ENCODE measurements at places on chromosomes 1 and 21.

DNA sequence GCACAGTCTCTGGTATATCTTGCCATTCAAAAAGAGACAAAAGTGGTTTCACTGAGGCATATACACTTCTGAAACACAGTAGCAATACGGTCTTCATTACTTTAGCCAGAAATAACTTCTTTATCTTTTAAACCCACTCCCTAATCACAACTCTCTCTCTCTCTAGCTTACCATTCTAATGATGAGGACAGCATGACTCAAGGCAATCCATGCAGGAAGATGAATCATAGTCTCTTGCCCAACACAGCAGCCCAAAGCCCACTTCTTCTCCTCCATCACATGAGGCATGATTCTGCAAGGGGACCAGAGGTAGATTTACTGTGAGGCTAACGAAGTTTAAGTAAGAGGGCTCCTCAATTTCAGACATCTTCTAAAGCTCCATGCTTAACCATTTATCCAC is 285.0 kb upstream of the NR5A2 start:
- no peak for DNase-seq

DNA sequence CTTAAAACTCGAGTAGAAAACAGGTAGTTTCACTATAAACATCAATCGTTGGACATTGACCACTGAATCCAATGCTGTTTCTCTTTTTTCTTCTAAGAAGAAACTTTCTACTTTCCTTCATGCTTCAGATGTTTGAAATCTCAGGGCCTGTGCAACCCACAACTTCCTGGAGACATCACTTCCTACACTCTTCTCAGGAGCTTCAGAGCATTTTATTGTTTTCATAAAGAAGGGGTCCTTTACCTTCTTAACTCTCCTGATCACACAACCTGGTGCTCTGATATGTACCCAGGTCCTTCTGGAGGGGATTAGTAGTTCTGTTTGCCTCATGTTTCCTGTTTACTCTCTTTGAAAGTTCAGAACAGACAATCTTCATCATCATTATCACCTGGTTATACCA is 113.0 kb upstream of the VAV3 start:
- no peak for DNase-seq

- peak; percentile 62 for DNase-seq
Measured at GRCh38 chr1:99808391-99809115, 41.6 kb upstream of the AGL start.

DNA sequence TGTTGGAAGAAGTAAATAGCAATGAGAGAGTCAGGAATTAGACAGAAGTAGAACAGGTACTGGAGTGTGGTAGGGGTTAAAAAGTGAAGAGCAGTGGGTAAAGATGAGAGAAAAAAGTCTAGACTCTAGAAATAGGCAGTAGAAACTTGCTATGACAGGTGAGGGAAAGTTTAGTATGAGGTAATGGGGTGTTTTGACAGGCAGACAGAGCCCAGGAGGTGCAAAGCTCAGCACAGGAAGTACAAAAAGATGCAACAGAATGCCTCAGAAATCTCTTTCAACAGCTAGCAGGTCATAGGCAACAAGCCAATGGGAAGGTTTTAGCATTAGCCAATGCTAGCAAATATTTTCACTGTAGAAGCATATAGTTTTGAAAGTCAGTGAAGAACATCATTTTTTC is 319.1 kb upstream of the SGIP1 start:
- DNase-seq = no peak

GRCh38 chr1:178928976-178929375 is 58.1 kb upstream of the ANGPTL1 start:
- DNase-seq = no peak

- DNase-seq = no peak
Measured at GRCh38 chr1:111723091-111723806, 15.9 kb downstream of the INKA2 start.

All from lung (tissue), 17 donors.